ENCODE measurements at places on chromosomes 3 and 15.

DNA sequence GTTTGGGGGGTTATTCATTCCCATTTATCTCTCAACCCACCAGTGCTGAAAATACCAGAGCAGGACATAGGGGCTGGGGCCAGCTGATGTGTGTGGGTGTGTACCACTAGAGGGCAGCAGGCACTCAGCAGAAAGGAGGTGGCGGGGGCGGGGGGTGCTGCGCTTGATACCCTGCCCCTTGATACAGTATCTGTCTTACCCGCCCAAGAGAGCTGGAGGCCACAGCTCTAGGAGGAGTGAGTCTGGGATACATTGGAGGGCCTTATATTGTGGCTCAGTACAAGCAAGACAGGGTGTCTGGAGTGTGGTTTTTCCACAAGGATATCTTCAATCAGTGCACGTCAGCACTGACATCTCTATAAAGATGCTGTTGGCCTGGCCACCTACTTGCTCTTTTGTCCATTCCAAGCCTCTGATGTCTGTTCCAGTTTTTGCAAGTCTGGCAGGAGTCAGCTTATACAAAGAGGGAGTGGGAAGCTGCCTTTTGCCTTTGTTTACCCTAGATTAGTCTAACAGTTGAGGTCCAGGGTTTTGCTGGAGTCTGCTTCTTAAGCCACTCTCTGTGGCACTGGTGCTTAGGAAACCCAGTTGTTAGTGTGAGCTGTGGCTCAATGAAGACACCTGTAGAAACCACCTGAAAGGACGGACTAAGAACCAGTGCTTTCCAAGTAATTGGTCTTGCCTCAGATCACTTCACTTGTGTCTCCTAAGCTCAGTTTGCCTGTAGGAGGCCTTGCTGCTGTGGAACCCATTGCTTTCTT, 1.5 kb upstream of the RBM15B start:
- peak; percentile 26 for DNase-seq

DNA sequence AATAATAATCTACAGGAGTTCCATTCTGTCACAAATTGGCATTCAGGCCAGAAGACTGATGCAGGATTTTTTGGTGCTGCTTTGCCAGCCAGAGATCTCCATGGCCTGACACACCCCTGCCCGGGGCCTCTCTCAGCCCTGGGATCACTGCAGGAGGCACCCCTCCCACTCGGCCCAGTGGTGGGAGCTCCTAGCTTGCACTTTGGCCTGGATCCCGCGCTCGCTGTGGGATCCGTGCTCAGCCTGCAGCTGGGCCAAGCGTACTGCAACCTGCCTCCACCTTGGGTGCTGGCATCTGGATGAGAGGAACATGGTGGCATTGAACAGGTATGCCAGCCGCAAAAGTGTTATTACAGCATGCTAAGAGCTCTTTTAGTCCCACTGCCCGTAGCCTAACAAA, 656.7 kb upstream of the CCDC54 start:
- DNase-seq, result no peak

GRCh38 chr15:82928711-82929110, 23.8 kb downstream of the HOMER2 start:
- DNase-seq, result no peak

DNA sequence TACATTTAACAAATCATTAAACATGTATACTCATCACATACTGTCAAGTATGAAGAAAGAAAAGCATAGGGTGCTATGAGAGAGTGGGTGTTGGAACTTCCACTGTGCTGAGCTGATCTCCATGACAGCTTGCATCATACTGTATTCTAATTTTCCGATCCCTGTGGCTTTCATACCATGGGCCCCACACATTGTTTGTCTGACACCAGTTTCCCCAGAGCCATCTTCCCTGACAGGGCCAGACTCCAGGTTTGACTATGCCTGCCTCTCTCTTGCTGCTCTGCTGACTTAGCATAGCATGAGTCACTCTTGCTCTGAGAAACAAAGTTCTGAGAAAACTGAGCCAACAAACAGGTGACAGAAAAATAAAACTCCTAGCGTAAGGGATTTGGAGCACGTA, 37.0 kb upstream of the CASR start:
- DNase-seq, result no peak

DNA sequence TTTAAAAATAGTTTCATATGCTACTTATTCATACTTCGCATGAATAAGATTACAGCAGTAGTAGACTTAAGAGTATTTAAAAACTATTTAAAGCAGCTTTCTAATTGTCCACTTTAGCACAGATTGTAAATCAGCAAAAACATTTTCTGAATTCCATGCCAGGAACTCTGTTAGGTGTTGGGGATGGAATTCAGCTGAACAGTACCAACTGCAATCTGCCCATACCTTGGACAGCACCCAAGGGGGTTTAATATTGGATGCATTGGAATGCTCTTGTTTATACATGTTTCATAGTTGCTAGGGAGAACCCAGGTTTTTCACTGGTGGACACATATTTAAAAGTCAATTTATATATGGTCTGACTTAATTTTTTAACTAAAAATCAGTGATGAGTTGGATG, 74.8 kb downstream of the PPM1L start:
- no peak for DNase-seq

DNA sequence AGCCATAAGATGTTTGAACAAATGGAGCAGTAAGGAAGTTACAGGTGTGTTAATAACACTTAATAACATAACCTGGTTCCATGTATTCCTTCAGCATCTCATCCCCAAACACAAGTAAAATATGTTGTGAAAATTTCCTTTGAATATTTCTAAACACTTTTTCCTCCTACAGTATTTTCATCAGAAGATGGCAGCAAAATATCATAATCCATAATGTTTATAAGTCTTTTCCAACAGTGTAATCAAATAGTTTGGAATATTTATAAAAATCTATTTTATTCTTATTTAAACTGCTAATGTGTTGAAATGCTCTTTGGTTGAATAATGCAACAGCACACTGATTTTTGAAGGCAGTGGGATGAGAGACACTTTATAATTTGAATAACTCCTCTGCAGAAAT, 1020.5 kb downstream of the OTOL1 start:
- no peak for DNase-seq

- DNase-seq, result no peak
Observed at GRCh38 chr3:125231895-125232294, 19.3 kb upstream of the SLC12A8 start.

- no peak for DNase-seq
Observed at GRCh38 chr3:167330993-167331785, 48.9 kb downstream of the ZBBX start.

- DNase-seq, result no peak
Observed at GRCh38 chr3:43885908-43886618, 195.3 kb downstream of the ABHD5 start.

DNA sequence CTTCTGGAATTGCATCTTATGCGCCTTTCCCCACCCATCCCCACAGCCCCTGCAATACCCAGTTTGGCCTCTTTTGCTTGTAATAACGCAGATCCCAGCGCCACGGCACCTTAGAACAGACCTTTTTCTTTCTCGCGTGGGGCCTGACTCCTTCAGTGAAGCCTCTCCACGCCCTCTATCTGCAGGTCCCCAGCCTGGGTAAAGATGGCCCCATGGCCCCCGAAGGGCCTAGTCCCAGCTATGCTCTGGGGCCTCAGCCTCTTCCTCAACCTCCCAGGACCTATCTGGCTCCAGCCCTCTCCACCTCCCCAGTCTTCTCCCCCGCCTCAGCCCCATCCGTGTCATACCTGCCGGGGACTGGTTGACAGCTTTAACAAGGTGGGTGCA, 594 bp downstream of the CRELD1 start:
- no peak for DNase-seq

GRCh38 chr15:52486003-52486996, 42.4 kb downstream of the MYO5A start:
- DNase-seq, result no peak

DNA sequence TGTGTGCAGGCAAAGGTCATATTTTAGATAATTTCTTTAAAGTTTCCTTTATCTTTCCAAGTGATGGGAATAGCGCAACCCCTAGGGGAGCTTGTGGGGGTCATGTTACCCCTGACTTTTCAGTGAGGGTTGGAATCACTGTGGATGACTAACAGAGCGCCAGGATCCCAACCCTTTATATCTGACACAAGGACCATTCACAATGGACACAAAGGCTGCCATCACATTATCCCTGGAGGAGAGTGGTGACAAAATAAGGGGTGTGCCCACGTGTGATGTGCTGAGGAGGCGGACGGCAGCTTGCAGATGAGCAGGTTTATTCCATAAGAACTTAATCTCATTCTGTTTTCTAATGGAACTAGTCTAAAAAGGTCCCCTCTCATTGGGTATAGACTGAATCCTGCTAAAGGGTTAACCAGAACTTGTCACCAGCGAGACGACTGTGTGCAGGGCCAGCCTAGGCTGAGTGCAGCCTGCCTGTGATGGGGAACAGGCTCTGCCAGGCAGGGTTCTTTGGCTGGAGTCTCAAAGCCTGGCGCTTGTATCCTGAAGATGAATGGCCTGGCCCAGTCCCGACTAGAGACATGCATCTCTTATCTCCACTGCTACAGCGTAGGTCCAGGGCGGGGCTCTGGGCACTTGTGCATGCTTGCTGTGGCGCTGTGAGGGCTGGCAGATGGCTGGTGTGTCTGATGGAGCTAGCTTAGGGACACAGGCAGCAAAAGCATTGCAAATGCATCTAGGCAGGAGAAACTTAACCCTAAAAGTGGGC, 50.2 kb downstream of the CHDH start:
- DNase-seq, result no peak

- DNase-seq, result no peak
Observed at GRCh38 chr3:160660902-160661301, 16.1 kb upstream of the ARL14 start.
